ENCODE measurements at places on chromosomes 7 and 10. TPM values are rescaled to one million over a fixed set of nuclear protein-coding genes. Genes with fewer than 3 reads are reported as not detected.
A peak's percentile ranks its signal among the peaks of the same experiment; 100 is the strongest.

DNA sequence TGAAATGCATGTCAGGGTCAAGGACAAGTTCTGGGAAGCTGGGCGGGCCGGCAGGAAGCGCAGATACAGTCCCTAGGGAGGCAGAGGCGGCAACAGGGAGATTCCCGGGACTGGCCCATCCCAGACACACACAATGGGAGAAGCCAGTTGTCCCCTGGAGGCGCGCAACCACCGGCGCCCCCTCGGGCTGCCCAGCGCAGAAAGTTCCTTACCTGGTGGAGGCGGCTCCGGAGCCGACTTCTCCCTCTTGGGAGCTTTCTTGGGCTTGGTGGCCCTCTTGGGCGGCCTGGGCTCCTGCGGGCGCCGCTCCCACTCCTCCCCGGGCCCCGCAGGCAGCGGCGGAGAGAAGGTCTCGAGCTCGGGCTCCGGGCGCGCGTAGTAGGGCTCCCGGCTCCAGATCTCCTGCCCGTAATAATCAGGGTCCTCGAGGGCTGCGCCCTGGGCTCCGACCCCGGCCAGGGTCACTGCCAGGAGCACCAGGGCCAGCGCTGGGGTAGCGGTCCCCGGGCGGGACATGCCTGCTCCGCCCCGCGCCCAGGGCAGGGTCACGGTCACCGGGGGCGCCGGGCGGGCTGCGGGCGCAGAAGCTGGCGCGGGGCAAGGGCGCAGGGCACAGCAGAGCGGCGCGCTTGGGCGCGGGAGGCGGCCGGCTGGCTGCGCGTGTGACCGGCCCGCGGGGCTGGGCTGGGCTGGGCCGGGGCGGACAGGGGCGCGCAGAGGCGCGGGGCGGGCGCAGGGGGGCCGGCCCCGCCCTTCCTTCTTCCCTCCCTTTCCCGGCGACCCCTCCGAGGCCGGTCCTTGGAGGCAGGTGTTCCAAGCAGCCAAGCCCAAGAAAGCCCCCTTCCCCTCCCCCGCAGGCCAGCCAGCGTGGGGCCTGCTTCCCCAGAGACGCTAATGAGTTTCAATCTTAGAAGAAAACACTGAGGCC is at the start of gene CPXM2:
Gene CPXM2, minus strand, starts transcription at position 664 of the 928 bp plus-strand sequence. Its CDS starts 148 bp downstream, at position 516.
- H3K4me3 ChIP-seq = no peak within 1 kb of the TSS
- no peaks in the 10 kb centered on the region for H3K4me1 ChIP-seq
- no peaks in the 10 kb centered on the region for H3K27me3 ChIP-seq
- no peaks in the 10 kb centered on the region for H3K36me3 ChIP-seq

GRCh38 chr10:98659951-98660350 is 213.2 kb upstream of the HPS1 start:
- DNase-seq = no peak
- H3K36me3 ChIP-seq = no peaks in the 10 kb centered on the region
- no peak overlapping the region for H3K27ac ChIP-seq

- peak; percentile 84 for DNase-seq
- peaks cover 17% of the 10 kb centered on the region for H3K27me3 ChIP-seq
- H3K27ac ChIP-seq = no peak overlapping the region
- H3K4me3 ChIP-seq = no peak overlapping the region
- H3K4me1 ChIP-seq = 0 out of 2 replicates have a peak, but pooled peaks cover 1% of the 10 kb centered on the region
Observed at GRCh38 chr7:27346531-27347275, 104.1 kb downstream of the EVX1 start.

Gene ERV3-1
- 11.8 TPM for total RNA-seq
